ENCODE measurements at places on chromosomes 1 and 21.

GRCh38 chr1:62500210-62500609 lies 63.4 kb downstream of the USP1 start:
- DNase-seq, result no peak

DNA sequence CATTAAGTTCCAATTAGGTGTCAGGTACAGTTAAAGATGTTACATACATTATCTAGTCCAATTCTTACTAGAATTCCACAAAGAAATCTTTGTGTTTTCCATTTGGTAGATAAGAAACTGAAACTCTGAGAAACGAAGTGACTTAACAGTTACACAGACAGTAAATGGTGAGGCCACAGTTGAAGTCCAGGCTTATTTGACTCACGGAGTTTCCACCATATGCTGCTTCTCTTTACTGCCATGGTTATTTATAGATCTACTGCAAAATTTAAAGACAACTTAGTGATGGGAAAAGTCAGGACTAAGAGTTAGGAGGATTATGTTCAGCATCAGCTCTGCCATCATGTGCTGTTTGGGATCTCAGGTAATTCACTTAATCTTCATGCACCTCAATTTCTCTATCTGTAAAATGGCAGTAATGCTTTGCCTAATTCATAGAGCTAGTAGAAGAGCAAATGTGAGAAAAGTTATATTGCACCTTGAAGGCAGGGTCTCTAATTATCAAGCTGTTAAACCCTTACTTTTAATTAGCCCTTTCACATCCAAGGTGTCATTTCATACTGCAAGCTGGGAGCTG lies 26.2 kb upstream of the SAMSN1 start:
- DNase-seq, result no peak

- DNase-seq, result no peak
Observed at GRCh38 chr1:182642461-182642860, 38.3 kb upstream of the RGS16 start.

DNA sequence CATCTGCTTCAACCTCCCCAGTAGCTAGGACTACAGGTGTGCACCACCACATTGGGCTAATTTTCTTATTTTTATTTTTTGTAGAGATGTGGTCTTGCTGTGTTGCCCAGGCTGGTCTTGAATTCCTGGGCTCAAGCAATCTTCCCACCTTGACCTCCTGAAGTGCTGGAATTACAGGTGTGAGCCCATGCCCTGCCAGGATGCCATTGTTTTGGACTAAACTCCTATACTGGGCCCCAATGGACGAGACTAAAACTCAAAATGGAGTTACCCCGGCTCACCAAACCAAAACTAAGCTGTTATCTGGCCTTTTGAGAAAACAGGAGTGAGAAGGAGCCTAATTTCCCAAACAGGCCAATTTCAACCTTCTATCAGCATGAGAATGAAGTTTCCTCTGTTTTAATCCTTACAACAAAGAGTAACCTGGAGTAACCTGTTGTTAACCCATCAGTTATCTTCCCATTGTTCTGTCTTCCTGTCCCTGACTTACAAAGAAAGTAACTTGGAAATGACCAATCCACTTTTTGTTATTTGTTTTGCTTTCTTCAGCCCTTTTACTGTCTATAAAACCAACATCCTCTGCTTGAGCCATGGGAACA lies 29.6 kb downstream of the DMRTA2 start:
- DNase-seq, result no peak

Data from fibroblast of villous mesenchyme (primary cell).